Cerebellum (tissue), 4 donors: ENCODE measurements at places on chromosomes 5 and 9. TPM values are rescaled to one million over a fixed set of nuclear protein-coding genes. Genes with fewer than 3 reads are reported as not detected.
A peak's percentile ranks its signal among the peaks of the same experiment; 100 is the strongest.

C7 gene
- total RNA-seq, result 25.1 TPM

DNA sequence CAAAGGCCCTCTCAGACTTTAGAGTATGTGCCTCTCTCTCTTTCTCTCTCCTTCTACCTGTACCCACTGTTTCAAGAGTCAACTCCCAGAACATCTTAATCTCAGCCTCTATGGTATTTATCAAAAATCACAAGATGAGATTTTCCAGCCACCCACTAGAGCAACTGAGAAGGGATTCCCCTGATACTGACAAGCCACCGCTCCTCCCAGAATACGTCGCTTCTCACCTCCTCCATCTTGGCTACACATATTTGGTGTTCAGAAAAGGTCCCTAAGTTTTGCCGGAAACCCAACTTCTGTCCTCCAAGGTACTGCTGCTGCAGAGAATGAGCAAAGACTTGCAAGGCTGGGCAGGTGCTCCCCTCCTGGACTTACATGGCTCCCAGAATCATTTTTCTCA, 6.1 kb downstream of the GARIN3 start:
- no peak for DNase-seq

DNA sequence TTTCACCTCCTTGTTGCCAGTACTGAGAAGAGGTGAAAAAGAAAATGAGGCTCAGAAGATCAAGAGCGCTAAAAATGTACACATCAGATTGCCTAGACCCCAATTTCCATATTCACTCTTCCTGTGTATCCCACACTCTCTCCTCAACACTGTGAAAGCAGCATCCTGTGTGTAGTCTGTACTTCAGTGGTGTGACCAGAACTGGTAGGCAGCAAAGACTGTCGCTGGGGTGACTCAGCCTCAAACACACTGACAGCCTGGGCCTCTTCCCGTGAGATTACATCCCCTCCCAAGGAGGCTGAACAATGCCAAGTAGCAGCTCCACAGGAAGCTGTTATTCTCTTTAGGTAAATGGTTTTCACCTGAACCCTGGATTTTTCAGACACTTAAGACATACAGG, 135.5 kb downstream of the CCDC192 start:
- DNase-seq, result no peak

- peak; percentile 58 for DNase-seq
These were observed 27.0 kb downstream of the SLC22A4 start for GRCh38 chr5:132321109-132321721.

DNA sequence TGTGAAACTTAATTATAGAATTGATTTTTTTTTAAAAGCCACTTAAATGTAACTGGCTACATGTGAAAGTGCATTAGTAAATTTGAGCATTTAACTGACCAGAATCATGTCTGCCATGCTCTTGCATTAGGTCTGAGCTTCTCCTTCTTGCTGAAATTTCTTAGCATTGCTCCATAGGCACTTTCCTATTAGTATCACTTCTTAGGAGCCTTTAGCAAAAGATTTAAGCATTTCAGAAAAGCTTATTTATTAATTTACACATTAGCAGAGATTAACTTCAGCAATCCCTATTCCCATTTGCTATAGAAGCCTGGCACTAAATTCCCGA, 211.0 kb downstream of the SNX18 start:
- no peak for DNase-seq

- DNase-seq, result no peak
These were observed 748.7 kb downstream of the TLE4 start for GRCh38 chr9:80320480-80320879.
